ENCODE measurements at places on chromosomes 7 and 10.

- DNase-seq: no peak
Observed at GRCh38 chr10:104993085-104993484, 352.0 kb downstream of the SORCS3 start.

GRCh38 chr10:35640951-35641675 is 983 bp downstream of the FZD8 start:
- DNase-seq: peak; percentile 56

DNA sequence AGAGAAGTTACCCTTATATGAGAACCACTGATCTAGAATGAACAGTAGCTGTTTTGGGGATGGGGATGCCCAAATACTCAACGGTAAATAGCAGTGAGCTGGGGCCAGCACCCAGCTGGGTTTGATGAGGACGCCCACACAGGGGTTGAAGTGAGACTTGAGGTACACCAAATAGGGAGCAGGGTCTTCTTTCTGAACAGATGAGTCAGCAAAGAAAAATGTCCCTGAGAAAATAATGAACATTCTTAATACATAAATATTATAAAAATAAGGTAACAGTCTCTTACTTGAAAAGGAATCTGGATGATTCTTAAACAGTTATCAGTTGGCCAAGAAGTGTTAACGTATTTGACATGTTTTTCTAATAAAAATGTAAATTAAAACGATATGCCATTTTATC is 2.0 kb downstream of the PRSS37 start:
- DNase-seq: no peak

- no peak for DNase-seq
Observed at GRCh38 chr7:94664023-94664422, 8.1 kb upstream of the SGCE start.

DNA sequence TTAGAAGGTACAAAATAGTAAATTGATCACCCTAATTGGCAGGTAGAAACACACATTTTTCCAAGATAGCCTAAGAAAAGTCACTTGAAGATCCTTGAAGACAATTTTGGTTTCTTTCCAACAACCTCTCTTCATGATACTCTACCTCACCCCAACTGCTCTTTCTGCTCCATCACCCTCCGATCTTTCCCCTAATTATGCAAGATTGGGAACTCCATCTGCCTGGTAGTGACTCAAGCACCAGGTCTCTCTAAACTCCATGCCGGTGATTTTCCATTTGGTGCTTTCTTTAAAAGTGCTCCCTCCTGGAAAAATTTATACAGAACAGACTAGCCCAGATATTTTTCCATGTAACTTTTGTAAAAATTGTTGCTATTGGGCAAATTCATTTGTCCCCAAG is 1.1 kb upstream of the AKR1B1 start:
- DNase-seq: peak; percentile 57

DNA sequence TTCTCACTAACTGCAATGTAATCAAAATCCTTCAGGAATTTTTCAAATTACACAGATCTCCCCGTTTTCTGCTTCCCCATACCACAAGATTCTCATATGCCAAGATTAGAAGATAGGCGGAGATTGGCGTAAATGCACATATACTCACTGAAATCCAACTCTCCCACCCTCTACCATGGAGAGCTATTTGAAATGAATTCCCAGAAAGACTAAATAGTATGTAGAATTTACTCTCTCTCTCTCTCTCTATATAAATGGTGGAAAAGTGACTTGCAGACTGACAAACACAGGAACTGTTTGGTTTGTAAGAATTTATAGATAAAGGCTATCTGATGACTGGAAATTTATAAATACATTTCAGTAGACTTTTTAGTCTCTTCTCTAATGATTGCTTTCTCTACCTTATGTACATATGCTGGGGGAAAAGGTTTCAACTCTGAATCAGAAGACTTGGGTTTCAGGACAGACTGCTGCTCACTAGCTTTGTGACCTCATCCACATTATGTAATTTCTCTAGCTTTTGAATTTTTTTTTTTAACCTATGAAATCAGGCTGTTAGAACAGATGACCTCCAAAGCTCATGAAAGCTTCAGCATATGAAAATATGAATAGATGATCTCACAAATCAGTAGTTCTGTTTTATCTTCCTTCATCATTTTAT is 67.8 kb upstream of the CSTF2T start:
- no peak for DNase-seq

GRCh38 chr10:103517234-103518085 is 24.0 kb downstream of the NEURL1 start:
- no peak for DNase-seq

DNA sequence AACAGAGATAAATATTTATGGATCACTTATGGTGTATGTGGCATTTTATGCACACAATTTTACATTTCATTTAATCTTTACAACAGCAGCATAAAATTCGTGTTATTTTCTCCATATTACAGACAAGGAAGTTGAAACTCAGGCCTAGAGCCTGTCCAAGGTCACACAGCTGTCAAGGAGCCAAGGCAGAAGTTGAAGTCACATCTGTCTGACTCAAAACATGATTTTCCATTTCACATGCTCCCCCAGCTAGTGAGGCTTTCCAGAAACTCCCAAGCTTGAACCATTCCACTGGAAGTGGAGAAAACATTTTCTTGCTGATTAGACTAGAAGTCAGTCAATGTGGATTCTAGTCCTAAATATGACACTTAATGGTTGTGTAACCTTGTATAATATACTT is 110.5 kb downstream of the HECTD2 start:
- DNase-seq: no peak

GRCh38 chr7:56046721-56047445 is 4.4 kb downstream of the PSPH start:
- peak; percentile 64 for DNase-seq

GRCh38 chr7:72286519-72286918 is 125.6 kb downstream of the CALN1 start:
- no peak for DNase-seq

GRCh38 chr10:69838853-69839252 is 37.1 kb downstream of the COL13A1 start:
- DNase-seq: peak; percentile 61

DNA sequence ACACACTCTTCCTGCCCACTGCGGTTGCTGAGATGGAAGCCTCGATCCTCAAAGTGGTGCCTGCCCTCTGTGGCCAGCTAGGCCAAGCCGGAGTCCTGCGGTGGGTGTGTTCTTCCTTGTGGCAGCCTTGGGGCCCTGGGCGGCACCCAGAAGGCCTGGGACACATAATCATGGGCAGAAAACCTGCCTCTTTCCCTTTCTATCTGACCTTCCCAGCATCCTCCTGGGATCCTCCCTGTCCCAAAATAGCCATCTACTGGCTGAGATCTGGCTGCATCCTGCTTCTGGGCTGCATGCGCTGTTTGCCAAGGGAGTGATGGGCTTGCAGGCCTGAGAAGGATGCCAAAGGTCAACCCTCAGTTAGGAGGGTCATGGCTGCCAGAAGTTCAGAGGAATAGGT is 23.9 kb downstream of the COL13A1 start:
- DNase-seq: no peak

- DNase-seq: no peak
Observed at GRCh38 chr10:125479059-125479458, 203.9 kb downstream of the TEX36 start.

DNA sequence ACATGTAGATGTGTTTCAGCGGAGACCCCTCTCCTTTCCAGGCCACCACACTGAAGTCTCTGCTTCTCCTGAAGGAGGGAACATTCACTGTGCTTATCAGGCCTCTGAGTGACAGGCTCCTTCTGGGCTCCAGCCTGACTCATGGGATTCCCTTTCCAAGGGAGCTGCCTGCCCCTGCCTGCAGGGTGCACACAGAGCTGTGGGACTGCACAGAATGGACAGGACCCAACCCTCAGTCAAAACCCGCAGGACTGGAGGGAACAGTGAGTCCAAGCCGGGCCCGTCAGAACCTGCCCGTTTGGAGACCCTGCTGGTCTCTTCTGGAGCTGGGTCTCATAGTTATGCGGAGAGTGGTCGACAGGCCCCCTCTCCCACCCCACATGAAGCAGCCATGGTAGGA is 32.6 kb downstream of the PLAC9 start:
- DNase-seq: peak; percentile 67

DNA sequence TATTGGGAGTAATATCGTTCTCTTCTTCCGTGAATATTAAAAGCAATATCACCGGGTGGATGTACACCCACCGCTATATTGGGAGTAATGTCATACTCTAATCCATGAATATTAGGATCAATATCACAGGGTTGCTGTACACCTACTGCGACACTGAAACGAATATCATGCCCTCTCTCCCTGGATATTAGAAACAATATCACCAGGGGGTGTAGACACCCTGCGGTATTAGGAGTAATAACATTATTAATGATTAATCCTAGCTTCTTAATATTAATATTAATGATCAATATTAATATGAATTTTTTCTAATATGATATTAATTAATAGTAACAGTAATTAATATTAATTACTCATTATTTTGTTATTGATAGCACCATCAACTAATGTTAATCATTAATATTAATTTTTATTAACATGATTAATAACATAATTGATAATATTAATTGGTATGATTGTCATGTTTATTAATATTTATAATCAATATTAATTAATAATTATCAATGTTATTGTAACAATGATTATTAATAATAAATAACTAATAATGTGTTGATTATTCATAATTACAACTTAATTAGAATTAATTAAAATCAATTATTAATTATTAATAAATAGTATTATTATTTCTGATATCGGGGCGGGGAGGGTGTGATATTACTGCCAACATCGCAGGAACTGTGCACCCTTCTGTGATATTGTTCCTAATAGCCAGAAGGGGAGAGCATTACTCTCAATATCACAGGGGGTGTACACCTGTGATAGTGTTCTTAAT is 121.3 kb upstream of the C1GALT1 start:
- DNase-seq: no peak

- DNase-seq: peak; percentile 73
Observed at GRCh38 chr10:93261961-93262610, 188.4 kb downstream of the CYP26A1 start.

- no peak for DNase-seq
Observed at GRCh38 chr10:49441488-49442476, 45.9 kb upstream of the DRGX start.

- peak; percentile 48 for DNase-seq
Observed at GRCh38 chr7:34327681-34328080, 330.3 kb upstream of the NPSR1 start.

DNA sequence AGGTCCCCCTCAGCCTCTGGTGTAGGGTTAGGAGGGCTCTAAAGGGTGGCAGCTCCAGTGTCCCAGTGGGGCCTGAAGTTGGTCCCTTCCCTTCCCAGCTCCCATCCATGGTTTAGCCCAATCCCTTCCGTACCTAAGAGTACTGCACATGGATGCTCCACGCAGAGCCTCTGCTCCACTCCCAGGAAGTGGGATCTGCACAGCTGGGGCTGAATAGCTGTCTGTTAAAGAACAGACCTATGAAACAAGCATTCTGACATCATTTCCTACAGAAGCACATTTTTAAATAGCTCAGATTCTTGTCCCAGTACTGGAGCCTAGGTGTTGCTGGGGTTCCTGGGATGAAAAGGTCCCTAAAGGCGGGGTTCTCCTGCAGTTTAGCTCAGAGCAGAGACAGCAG is 135.9 kb downstream of the ZMYND11 start:
- peak; percentile 12 for DNase-seq

GRCh38 chr10:120360571-120360970 is 96.5 kb upstream of the PLPP4 start:
- DNase-seq: no peak

GRCh38 chr10:78408671-78409472 is 375.2 kb downstream of the RPS24 start:
- no peak for DNase-seq

DNA sequence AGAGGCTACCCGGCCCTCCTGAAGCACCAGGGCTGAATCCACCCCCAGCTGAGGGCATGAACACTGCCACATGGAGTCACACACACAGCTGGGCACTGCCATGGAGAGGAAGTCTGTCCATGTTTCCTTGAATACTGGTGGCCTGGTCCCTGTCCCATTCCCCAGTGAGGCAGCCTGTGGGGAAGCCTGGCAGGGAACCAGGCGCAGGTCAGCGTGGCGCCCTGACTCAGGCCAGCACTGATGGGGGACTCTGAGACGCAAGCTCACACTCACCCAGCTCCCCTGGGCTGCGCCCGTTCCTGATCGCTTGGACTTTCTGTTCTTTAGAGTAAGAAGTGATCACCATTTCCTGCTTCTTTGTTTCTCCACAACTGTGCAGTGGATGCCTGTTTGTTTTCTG is 128.3 kb downstream of the EGFR start:
- DNase-seq: no peak

- DNase-seq: peak; percentile 56
Observed at GRCh38 chr10:72334196-72334824, 20.4 kb downstream of the DNAJB12 start.

- DNase-seq: no peak
Observed at GRCh38 chr7:35729061-35729783, 34.3 kb upstream of the HERPUD2 start.
